ENCODE measurements at places on chromosomes 7 and 10. TPM values are rescaled to one million over a fixed set of nuclear protein-coding genes. Genes with fewer than 3 reads are reported as not detected.

COL17A1 gene
- total RNA-seq = 1.6 TPM

SPDYE2 gene
- total RNA-seq = not detected

DNA sequence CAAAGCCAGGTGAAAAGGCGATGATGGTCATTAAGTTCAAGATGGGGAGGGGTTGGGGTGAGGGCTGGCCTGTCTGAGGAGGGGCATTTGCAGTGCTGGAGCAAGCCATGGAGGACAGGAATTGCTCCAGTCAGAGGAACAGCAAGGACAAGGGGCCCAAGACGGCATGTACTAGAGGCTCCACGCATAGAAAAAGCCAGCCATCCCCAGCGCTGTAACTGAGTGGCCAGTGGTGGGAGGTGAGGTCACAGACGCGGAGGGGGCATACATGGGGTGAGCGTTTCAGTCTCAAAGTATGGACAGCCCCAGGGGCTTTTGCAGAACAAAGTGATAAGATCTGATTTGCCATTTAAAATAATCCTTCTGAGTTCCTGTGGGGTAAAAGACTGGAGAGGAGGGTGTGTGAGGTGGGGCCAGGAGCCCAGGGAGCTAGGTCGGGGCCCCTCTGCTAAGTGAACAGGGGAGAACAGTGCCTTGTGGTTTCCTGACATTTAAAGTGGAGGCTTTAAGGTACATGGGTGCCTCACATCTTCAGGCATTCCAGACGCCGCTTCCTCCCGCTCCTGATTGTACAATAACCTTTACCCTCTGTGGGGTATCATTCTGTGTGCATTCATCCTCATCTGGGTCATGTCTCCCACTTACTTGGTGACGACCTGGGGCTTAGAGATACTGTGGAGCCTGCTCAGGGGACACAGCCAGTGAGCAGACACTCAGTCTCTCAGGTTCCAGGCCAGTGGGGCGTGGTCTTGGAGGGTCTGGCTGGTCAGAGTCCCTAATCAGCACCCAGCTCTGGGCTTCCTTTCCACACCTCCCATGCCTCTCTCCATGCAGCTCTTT lies 105.6 kb upstream of the GPR26 start:
- DNase-seq = no peak

DNA sequence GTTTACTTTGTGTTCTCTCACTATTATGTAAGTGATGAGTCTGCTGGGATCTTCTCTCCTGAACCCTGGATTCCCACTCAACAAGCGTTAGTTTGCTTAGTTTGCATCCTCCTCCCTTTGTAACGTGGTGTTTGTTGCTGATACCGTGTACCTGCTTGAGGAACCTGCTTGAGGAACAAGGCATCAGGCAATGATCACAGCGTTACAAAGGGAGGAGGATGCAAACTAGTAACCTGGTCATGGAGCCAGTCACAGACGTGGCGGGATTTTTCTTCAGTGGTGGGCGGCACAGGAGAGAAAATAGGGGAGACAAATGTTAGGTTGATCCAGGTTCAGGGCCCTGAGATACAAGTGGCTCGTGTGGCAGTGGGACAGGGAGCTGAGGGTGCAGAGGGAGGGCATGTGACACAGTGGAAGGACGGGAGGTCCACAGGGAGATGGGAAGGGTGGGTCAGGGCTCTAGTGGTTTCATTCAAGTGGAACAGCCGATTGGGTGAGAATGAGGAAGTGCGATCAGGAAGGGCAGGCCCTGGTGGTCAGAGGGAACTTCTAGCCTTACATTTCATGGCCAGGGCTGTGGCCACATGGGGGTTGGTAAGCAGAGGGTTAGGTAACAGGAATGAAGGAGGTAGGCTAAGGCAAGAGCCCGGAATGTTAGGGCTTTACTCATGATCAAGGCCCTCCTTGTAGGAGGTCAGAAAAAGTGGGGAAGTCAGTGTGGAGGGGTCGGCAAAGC lies 38.0 kb downstream of the SNX10 start:
- no peak for DNase-seq

GRCh38 chr10:66747451-66747850 lies 178.4 kb upstream of the LRRTM3 start:
- peak; percentile 100 for DNase-seq

DNA sequence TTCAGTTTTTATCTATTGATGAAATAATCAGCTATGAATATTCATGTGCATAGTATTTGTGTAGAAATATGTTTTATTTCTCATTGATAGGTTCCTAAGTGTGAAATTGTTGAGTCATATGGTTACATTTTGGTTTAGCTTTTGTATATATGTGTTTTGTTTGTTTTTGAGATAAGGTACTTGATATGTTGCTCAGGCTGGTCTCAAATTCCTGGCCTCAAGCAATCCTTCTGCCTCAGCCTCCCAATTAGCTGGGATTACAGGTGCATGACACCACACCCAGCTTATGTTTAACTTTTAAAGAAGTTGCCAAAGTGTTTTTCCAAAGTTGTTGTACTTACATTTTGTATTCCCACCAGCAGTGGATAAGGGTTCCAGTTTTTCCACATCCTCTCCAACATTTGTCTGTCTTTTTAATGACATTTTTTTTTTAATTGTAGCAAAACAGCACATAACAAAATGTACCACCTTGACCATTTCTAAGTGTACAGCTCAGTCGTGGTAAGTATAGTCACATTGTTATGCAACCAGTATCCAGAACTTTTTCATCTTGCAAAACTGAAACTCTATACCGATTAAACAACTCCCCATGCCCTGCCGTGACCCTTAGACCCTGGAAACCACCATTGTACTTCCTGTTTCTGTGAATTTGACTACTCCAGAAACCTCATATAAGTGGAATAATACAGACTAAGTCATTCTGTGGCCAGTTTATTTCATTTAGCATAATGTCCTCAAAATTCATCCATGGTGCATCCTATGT lies 12.6 kb upstream of the UBE2D1 start:
- DNase-seq = peak; percentile 37

- no peak for DNase-seq
Observed at GRCh38 chr7:102189756-102190155, 96.9 kb upstream of the SH2B2 start.

- DNase-seq = peak; percentile 39
Observed at GRCh38 chr7:105826143-105826542, 50.3 kb downstream of the ATXN7L1 start.

DNA sequence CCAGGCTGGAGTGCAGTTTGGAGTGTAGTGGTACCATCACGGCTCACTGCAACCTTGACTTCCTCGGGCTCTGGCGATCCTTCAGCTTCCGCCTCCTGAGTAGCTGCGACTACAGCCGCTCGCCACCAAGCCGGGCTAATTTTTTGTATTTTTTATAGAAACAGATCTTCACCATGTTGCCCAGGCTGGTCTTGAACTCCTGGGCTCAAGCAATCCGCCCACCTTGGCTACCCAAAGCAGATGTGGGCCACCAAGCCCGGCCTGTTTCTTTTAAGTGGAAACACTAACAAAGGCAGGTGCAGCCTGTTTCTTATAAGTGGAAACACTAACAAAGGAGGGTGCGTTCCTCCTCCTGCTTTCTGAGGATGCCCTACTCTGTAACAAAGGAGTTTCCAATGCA lies 18.2 kb downstream of the PRF1 start:
- no peak for DNase-seq

DNA sequence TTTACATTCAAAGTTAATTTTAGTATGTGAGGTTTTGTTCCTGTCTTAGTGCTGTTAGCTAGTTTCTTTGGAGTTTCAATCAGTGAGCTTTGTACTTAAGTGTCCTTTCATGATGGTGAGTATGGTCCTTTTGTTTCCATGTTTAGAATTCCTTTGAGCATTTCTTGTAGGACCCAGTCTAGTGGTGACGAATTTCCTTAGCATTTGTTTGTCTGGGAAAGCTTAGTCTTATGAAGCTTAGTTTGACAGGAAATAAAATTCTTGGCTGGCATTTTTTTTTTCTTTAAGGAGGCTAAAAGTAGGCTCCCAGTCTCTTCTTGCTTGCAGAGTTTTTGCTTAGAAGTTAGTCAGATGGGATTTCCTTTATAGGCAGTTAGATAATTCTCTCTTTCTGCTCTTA lies 209.2 kb upstream of the SEMA3C start:
- no peak for DNase-seq
